ENCODE measurements at places on chromosomes 12 and 14.

DNA sequence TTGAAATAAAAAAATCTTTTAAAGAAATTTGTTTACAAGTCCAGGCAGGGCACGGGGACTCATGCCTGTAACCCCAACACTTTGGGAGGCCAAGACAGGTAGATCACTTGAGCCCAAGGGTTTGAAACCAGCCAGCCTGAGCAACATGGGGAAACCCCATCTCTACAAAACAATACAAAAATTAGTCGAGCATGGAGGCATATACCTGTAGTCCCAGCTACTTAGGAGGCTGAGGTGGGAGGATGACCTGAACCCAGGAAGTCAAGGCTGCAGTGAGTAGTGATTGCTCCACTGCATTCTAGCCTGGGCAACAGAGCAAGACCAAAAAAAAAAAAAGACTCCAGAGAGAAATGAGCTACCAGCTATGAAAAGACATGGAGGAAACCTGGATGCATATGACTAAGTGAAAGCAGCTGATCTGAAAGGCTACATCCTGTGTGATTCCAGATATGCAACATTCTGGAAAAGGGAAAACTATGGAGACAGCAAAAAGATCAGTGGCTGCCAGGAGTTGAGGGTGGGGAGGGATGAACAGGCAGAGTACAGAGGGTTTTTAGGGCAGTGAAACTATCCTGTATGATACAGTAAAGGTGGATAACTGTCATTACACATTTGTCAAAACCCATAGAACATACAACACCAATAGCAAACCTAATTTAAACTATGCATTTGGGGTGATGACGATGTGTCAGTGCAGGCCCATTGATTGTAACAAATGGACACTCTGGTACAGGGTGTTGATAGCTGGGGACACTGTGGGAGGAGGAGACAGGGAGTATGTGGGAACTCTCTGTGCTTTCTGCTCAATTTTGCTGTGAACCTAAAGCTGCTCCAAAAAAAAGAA is 59.9 kb downstream of the PRKAB1 start:
- no peak for DNase-seq

DNA sequence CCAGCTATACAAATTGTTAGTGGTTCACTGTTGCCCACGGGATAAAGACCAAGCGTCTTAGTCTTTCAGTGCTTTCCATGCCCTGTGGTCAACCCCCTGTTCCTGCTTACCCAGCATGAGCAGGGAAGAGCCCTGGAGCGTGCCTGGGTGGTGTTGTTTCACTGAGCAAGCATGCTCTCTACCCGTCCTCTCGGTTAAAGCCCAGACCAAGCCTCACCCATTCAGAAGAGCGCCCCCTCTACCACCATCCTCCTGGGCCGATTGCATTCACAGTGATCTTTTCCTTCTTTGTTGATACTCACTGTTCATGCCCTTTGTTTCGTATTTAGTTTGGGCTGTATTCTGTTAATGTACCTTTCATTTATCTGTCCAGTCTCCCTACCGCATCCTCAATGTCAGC is 25.1 kb downstream of the DYRK4 start:
- DNase-seq, result no peak

- DNase-seq, result no peak
Observed at GRCh38 chr12:116200812-116201211, 76.7 kb downstream of the MED13L start.

DNA sequence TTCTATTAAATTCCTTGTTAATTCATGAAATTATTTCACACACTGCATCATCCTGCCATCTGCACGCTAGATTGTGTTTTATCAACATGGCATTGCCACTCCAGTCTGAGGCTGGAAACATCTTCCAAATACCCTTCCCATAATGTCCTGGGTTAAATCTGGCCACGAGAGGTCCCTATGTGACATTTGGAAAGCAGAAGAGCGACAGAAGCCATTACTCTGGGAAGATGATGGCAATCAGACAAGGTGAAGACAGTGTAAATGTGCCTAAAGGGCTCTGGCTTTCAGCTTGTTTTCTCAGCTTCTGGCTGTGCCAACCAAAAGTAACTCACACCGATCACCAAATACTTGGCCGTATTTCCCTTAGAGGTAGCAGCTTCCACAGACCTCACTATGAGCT is 144.8 kb downstream of the CAPZA3 start:
- DNase-seq, result no peak

DNA sequence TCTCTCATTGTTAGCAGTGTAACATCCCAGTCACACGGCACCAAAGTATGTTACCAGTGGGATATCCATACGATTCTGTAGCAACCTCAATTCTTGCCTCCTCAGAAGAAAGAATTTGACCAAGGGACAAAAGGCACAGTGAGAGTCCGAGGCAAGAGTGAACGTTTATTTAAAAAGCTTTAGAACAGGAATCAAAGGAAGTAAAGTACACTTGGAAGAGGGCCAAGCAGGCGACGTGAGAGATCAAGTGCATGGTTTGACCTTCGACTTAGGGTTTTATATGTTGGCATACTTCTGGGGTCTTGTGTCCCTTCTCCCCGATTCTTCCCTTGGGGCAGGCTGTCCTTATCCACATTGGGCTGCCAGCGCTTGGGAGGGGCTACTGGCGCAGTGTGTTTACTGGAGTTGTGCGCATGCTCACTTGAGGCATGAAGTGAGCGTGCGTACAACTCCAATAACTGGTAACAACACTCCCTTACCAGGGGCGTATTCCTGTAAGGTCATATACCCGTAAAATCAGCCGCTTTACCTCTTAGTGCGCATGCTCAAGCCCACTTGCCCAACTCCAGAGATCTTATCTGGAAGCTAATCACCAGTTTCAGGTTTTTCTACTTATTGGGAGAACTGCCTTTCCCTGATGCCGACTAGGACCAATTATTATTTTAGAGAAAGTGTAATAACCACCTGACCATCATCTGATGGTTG is 71.7 kb downstream of the FAR2 start:
- DNase-seq, result no peak

GRCh38 chr12:101885912-101886561 is 8.7 kb downstream of the DRAM1 start:
- DNase-seq, result no peak

- DNase-seq, result peak; percentile 5
Observed at GRCh38 chr12:14169281-14169680, 187.9 kb upstream of the GRIN2B start.

DNA sequence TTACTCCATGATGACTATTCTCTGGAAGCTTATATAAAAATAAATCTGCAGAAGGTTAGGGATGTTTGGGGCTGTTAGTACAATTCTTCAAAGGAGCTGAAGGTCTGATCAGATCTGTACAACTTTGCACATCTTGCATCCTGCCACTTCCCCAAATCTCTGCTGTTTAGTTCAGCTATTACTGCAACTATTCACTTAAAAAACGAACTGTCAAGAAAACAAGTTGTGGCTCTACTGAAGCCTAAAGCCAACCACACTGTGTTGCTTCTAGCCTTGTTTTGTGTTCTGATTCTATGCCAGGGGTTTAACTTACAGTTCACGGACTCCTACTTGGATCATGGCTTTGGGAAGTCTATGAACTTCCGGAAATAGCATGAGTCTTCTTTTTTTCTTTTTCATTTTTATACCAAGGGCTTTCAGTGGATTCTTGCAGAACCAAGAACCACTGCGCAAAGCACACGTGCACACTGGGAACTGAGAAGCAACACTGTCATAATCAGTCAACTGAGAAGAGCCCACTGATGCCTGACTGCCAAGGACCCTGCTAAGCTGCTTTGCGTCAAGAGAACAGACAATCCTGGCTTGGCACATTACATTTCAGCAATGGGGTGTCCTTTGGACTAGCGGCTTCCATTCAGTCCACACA is 66.3 kb upstream of the EEA1 start:
- DNase-seq, result no peak

DNA sequence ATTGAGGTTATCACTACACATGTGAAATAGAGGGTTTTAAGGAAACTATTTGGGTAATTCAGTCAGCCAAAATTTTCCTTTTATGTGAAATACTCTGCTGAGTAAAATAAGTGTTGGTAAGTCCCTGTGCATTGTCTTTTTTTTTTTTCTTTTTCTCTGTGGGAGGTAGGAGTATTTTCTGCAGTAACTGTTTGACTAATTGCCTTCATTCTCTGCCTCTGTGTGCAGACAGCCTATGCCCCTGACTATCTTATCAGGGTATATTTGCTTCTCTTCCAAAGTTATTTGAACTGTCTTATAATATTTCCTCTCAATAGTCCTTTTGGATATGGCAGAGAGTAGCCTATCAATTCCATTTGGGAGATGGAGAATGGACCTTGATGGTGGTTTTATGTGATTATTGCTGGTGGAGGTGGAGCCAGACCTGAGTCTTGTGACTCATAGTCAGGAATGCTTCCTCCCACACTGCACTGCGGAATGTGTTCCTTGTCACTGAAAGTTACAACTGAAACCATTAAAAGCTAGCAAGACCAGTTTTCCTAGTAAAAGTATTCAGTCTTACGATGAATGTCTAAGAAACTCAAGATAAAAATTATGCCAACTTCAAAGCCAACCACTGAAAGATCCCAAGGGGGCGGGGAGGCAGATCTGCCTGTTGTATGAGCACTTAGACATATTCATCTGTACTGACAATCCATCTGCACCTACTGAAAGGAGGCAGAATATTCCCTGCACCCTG is 40.9 kb upstream of the STXBP6 start:
- DNase-seq, result no peak

GRCh38 chr12:27319409-27319808 is 13.2 kb upstream of the BMAL2 start:
- no peak for DNase-seq

GRCh38 chr14:104784846-104785707 is 10.5 kb downstream of the AKT1 start:
- no peak for DNase-seq

GRCh38 chr12:41151793-41152192 is 36.3 kb upstream of the PDZRN4 start:
- no peak for DNase-seq

GRCh38 chr12:56716458-56716857 is 8.6 kb downstream of the NACA start:
- no peak for DNase-seq

- DNase-seq, result no peak
Observed at GRCh38 chr14:103149351-103150237, 26.3 kb downstream of the TNFAIP2 start.

DNA sequence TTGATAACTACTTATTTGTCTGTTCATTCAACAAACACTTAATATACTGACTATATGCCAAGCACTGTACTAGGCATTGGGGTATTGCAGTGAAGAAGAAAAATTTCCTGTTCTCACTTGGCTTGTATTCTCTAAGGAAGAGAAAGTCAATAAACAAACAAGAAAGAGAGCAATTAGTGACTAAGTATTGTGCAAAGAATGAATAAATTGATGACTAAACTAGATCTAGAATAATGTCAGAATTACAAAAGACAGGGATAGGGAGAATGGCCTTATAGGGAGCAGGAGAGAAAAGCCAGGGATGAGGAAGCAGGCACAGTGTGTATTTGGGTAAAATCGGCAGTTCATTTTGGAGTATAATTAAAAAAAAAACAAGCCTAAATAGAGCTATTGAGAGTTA is 4.2 kb upstream of the LIN7A start:
- no peak for DNase-seq

DNA sequence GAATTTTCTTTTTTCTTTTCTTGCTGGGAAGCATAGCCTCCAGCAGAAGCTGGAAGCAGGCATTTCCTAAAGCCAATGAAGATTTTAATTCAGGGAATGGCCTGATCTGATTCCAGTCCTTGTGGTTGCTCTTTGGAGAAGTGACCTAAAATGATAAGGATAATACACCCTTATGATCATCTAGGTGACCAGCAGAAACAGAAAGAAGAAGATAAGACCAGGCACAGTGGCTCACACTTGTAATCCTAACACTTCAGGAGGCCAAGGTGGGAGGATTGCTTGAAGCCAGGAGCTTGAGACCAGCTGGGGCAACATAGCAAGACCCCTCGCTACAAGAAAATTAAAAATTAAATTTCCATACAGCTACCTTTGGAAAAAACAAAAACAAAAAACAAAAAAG is 51.2 kb downstream of the EEA1 start:
- no peak for DNase-seq

Measured in endothelial cell of umbilical vein (primary cell).